ENCODE measurements at places on chromosomes 12 and 14.
A peak's percentile ranks its signal among the peaks of the same experiment; 100 is the strongest.

- DNase-seq = no peak
These were observed 91.8 kb downstream of the SLC38A1 start for GRCh38 chr12:46177025-46177424.

GRCh38 chr12:28711421-28711820, 437.7 kb upstream of the FAR2 start:
- no peak for DNase-seq

DNA sequence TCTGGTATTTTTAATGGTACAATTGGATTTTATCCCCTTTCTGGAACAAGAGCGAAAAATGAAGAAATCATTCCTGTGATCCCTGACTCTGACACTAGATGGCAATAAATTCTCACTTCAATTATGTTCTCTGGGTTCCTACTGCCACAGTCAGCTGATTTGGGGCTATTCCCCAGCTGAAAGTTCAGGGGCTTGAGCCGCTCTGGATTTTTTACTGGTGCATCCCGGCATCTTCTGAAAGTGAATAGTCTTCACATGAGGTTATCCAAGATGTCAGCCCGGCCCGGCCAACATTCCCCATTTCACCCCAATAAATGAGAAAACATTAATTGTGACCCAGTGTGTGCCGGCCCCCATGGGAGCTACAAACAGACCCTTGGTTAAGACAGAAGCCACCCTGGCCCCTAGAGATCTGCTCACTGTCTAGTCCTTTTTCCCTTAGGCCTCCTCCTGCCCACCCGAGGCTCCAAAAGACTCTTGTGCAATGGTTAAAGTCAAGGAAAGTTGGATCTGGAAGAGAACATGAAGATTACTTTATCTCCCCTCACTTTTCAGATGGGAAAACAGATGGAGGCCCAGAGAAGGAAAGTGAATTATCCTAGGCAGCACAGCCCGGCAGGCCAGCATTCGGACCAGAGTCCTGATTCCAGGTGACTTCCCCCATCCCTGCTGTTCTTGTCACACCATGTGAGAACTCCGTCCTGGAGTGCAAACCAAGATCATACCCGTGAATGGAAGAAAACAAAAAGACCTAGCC, 20.8 kb downstream of the CKAP4 start:
- DNase-seq = peak; percentile 47

- no peak for DNase-seq
These were observed 25.7 kb downstream of the PMCH start for GRCh38 chr12:102171951-102172350.

- no peak for DNase-seq
These were observed 1.4 kb downstream of the AKT1 start for GRCh38 chr14:104794099-104794498.

GRCh38 chr14:59032826-59033225, 155.6 kb upstream of the DAAM1 start:
- DNase-seq = no peak

DNA sequence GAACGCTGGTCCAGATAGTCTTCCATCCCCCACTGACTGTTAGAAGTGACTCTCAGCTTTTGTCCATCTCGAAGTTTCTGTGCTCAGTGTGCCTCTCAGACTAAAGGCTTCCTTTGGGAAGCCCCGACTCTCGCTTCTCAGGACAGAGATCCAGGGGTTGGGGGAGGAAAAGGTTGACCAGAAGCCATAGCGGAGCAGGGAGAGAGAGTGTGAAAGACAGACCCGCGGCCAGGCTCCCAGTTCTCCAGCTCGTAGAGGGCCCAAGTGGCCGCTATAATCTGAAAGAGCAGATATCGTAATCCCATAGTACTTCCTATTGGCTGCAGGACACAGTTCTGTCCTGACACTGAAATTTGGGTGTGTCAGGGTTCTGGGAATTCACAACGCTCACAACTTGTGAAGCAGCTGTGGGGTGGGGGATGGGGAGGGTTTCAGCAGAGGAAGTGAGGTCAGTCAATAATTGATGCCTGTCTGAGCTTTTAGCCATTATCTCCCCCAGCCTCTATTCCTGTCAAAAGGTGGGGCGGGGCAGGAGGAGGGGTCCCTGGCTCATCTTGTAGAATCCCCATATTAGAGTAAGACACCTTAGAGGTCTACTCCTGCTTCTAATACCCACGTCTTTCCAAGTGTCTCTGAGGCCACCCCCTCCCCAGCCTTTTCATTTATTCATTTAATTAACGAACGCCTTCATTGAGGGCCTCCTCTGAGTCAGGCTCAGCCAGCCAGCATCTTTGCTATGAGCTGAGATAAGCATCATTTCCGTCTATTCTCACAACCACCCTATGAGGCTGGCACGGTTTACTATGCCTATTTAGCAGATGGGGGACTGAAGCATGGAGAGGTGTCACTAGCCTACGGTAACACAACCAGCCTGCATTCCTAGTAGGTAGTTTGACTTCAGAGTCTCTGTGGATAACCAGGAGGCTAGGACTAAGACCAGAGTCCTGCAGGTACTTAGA, 1.6 kb upstream of the ACVRL1 start:
- no peak for DNase-seq
